HCEC 1CT (cell line): ENCODE measurements at places on chromosomes 5 and 9.

- no peak for DNase-seq
These were observed 600.7 kb upstream of the PTGER4 start for GRCh38 chr5:40078898-40079575.

- DNase-seq: no peak
These were observed 353.6 kb downstream of the SLIT3 start for GRCh38 chr5:168947212-168947868.

GRCh38 chr9:31790720-31791119 lies 593.7 kb upstream of the ACO1 start:
- DNase-seq: no peak

DNA sequence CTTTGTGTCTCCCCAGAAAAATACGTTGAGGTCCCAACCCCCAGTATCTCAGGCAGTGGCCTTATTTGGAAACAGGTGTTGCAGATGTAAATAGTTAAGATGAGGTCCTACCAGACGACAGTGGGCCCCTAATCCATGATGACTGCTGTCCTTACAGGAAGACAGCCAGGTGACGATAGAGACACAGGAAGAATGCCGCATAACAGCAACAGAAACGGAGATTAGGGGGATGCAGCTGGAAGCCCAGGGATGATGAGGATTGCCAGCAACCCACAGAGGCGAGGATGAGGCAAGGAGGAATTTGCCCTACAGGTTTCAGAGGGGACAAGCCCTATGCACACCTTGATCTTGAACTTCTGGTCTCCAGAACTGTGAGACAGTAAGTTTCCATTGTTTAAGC lies 46.5 kb downstream of the ROPN1L start:
- no peak for DNase-seq

- peak; percentile 8 for DNase-seq
These were observed 113.6 kb downstream of the DPYSL3 start for GRCh38 chr5:147396070-147396823.

DNA sequence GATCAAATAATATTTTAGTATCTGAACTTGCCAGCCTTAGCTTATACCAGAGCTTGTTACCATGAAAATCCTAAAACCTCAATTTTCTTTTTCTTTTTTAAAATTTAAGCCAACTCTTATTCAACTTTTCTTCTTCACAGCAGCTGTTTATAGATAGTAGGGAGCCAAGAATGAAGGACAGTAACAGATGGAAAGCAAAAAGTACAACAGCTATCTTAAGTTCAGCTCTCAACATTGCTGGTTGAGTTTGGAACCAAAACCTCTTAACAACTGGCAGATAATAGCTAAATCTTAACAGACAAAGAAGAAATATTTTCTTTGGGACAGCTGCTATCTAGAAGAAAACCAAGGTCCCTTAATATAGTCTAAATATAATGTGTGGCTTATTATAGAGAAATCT lies 74.7 kb downstream of the PJA2 start:
- DNase-seq: no peak

- no peak for DNase-seq
These were observed 140.0 kb downstream of the SAXO1 start for GRCh38 chr9:18893046-18893445.

GRCh38 chr9:123509646-123510045 lies 153.6 kb downstream of the CRB2 start:
- DNase-seq: no peak

- peak; percentile 86 for DNase-seq
These were observed 249.7 kb upstream of the NREP start for GRCh38 chr5:112006721-112007120.
